ENCODE measurements at places on chromosomes 1 and 21.

- peak; percentile 21 for DNase-seq
Measured at GRCh38 chr1:201792534-201793305, 36.2 kb upstream of the IPO9 start.

DNA sequence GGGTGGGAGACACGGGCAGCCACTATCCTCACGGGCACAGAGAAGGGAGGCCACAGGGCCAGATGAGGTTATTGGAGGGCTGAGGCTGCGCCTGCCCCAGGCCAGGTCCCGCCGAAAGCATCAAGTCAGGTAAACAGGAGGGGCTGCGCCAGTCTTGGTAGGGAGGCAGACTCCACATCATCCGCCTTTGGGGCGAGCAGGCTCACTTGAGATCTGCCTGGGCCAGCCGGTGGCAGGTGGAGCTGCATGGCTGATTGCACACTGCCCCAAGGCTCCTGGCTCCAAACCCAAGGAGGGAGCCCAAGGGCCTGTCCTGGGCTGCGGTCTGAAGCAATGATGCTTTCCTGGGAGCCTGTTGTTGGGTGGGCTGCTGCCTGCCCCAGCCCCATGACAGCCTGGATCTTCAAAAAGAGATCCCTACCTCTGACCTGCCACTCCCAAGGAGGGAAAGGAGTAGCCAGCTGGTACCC is 4.6 kb downstream of the SMIM1 start:
- no peak for DNase-seq

DNA sequence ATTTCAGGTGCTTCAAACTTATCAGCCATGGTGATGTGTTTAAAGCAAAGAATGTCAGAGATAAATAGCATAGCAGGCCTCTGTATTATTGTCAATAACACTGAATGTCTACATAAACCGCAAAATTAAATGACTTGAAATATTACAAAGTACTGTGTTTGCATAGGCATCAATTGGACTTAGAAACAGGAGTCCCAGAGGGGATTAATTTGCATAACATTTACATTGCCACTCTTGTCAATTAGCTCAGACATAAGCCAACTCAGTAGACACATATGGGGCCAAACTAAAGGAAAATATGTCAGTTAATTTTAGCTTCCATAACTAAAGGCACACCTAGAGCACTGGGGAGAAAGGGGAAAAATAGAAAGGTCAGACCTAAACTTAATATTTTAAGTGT is 814.5 kb upstream of the NEGR1 start:
- DNase-seq: no peak

DNA sequence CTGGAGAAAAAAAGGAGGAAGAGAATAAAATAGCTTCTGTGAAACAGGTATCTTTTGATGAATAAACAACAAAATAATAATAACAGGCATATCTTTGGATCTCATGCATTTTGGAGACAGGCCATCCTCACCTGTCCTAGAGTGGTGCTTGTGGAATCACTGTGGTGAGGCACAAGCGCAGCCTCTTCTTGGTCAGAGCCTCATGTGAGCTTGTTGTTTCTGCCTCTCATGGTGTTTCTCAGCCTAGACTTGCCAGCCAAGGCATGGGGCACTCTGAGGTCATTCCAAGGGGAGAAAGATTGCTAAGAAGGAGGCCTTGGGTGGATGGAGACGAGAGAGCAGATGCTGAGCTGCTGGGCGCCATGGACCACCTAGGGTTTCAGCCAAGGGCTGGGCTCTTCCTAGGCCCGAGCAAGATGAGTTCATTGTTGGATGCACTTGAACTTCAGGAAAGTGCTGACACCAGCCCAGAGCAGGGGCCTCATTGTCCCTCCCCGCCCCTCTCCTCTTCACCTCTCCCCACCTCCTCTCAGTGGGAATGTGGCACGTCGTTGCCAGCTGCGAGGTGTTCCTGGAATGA is 49.5 kb downstream of the ATP5PO start:
- no peak for DNase-seq

DNA sequence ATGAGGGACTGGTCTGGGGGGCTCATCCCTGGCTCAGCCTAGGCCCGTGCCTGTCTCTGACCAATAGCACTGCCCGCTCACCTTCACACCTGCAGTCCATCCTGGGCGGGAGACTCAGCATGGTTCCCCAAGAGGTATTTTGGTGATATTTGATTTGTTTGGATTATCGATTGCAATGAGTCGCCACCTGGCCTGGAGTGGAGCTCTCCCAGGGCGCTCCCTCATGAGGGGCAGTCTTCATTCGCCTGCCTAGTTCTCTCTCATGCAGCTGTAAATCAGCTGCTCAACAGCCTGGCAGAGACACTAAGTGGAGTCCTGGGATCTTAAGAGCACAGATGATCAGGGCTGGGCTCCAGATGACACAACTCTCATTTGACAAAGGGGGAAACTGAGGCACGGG is 90.1 kb upstream of the ACTL8 start:
- DNase-seq: no peak

GRCh38 chr1:206729050-206729449 is 41.5 kb upstream of the IL19 start:
- DNase-seq: no peak

DNA sequence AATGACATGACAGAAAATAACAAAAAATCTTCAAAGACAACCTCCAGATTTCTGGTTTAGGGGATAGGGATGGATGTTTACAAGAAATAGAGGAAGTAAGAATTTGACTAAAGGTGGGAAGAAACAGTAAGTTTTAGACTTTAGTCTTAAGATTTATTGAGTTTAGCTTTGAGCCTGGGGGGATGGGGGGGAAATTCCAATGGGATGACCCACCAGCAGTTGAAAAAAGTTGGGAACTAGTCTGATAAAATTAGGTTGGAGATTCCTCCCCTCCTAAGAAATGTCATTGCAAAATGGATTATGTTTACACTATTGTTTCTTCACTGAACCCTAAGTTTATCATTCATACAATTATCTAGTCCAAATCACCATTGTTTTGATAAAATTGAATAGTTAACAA is 28.4 kb downstream of the WDR26 start:
- no peak for DNase-seq

GRCh38 chr1:231337043-231337471 is 595 bp downstream of the EXOC8 start:
- no peak for DNase-seq

DNA sequence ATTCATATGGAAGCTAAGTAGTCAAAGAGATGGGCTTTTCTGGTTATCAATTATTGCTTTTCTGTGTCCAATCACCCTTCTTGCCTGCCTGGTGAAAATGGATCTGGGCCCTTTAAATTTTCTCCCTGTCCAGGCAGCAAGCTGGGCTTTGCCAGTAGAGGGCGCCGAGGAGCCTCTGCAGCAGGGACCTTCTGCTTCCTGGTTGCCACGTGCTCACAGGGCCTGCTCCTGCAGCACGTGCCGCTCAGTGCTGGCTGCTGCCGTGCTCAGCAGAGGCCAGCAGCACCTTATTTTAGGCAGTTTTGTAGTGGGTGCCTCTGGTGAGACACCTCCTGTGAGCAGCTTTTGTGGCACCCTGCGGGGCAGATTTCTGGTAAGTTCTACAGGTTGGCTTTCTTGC is 4.0 kb downstream of the ACTL8 start:
- no peak for DNase-seq

DNA sequence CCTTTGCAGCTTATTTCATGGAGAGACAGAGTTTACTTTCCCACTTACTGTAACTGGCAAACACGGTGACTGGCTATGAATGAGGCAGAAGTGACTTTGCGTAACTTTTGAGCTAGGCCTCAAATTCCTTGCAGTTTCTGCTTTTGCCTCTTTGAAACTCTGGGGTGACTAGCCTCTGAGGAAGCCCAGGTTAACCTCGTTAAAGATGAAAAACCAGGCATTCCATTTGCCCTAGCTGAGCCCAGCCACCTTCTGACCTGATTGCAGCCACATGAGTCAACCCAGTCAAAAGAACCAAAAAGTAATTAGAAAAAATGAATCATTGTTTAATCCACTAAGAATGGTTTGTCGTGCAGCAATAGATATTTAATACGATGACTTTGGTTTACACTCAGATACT is 20.4 kb downstream of the PRMT6 start:
- no peak for DNase-seq

- DNase-seq: no peak
Measured at GRCh38 chr1:165144757-165145397, 211.6 kb downstream of the LMX1A start.

DNA sequence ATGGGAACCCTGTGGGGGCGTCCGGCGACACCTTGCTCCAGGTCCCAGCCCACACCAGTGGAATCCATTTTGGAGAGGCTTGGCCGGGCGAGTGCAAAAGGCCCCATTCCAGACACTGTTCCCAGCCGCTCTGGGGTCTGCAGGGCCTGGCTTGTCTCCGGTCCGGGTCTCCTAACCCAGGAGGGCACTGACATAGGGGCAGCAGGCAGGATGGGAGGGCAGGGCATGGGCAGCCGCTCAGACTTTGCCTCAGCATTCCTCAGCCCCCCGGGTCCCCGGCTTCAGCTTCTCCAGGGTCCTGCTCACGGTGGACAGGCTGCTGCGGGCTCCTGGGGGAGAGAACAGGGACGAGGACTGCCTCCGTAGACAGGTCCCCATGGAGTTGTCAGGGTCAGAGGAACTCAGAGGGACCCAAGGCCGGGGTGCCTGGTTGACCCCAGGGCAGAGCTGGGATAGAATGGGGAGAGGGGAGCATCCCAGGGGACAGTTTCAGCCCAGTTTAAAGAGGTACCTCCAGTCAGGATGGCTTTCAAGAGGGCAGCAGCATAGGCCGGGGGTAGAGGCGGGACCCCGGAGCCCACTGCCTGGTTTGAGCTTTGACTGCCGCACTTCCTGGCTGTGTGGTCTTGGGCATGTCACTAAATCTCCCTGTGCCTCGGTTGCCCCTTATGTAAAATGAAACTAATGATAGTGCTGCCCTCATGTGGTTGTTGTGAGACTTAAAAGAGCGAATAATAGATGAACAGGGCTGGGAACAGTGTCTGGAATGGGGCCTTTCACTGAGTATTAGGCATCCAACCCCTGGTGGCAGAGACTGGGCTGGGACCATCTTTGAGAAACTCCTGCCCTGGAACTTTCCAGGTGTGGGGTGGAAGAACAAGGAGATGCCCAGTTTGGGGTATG is 3.7 kb downstream of the KNCN start:
- no peak for DNase-seq

GRCh38 chr1:7885513-7886404 is 32.9 kb upstream of the UTS2 start:
- no peak for DNase-seq

GRCh38 chr1:180181048-180181447 is 26.4 kb downstream of the QSOX1 start:
- no peak for DNase-seq
